ENCODE measurements at places on chromosomes 3 and 15. TPM values are rescaled to one million over a fixed set of nuclear protein-coding genes. Genes with fewer than 3 reads are reported as not detected.

ERICH6 gene
- total RNA-seq, result not detected

ACKR2 gene
- total RNA-seq, result not detected

SCG5 gene
- total RNA-seq, result 30.9 TPM

AGTR1 gene
- total RNA-seq, result 5.7 TPM

CD96 gene
- total RNA-seq, result not detected

RTP3 gene
- not detected for total RNA-seq

C3orf38 gene
- total RNA-seq, result 26.5 TPM

TTBK2 gene
- 13.9 TPM for total RNA-seq

MEX3B gene
- 10.5 TPM for total RNA-seq

VWA5B2 gene
- total RNA-seq, result not detected

HTR3E gene
- total RNA-seq, result not detected

APBA2 gene
- total RNA-seq, result 42.1 TPM

GOLGA8R gene
- total RNA-seq, result 3.3 TPM

ELL3 gene
- total RNA-seq, result 2.7 TPM

B3GNT5 gene
- total RNA-seq, result 11.3 TPM

ACY1 gene
- 38.3 TPM for total RNA-seq

GJD2 gene
- not detected for total RNA-seq

TGM4 gene
- total RNA-seq, result not detected

OGG1 gene
- total RNA-seq, result 14.0 TPM

CCR5 gene
- total RNA-seq, result not detected

VIPR1 gene
- not detected for total RNA-seq

ALS2CL gene
- 0.30 TPM for total RNA-seq

CEP63 gene
- 20.5 TPM for total RNA-seq

MME gene
- total RNA-seq, result 670 TPM

STAG1 gene
- total RNA-seq, result 36.2 TPM

PRTG gene
- 1.2 TPM for total RNA-seq

ZBED2 gene
- not detected for total RNA-seq

RFT1 gene
- total RNA-seq, result 17.8 TPM

DISP2 gene
- total RNA-seq, result 0.30 TPM

CLRN1 gene
- total RNA-seq, result not detected

SCAP gene
- 57.0 TPM for total RNA-seq

CDCP1 gene
- 76.4 TPM for total RNA-seq

LIPH gene
- not detected for total RNA-seq

PLAAT1 gene
- 0.23 TPM for total RNA-seq

LYZL4 gene
- total RNA-seq, result not detected

SNTN gene
- total RNA-seq, result not detected

IL17RB gene
- total RNA-seq, result not detected

Measured in smooth muscle cell of the umbilical artery (primary cell).